ENCODE measurements at places on chromosomes 5 and 9.

- DNase-seq = peak; percentile 82
- peak overlapping the region; percentile 43 for H3K4me3 ChIP-seq
- no peaks in the 10 kb centered on the region for H3K36me3 ChIP-seq
- H3K4me1 ChIP-seq = peaks cover 66% of the 10 kb centered on the region
These were observed 6.9 kb downstream of the FGD3 start for GRCh38 chr9:92954049-92954861.

DNA sequence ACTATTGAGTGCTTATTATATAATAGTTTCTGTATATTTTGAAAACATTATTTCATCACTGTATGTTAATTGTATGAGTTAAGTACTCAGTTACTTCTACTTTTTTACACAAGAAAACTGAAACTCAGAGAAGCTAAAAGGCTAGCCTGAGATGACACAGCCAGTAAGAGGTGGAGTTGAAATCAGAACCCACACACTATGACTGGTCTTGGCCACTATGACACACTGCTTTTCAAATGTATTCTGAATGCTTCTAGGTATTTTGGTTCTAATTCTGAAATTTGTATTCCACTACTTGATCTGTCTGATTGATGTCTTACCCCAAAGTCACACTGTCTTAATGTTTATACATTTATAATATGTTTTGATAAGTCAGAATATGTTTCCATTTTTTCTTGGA lies 181.8 kb downstream of the ZDHHC21 start:
- no peaks in the 10 kb centered on the region for H3K4me1 ChIP-seq
- H3K4me3 ChIP-seq = no peak overlapping the region

DNA sequence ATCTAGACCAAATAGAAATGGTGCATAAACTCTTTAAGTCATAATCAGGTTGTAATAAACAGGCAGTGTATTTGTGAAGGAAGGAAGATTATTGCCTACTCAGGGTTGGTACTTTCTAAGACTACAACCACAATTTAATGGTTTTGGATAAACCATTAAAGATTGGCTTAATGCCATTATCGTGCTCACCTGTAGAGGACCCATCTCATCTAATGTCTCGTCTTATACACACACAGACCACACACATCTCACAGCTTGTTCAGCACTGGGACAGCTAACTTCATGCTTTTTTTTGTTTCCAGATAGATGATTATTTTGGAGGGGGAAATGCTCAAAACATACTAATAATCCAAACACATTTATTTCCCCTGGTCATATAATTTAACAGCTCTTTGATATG lies 175.7 kb upstream of the SLC12A2 start:
- no peak for DNase-seq
- H3K4me1 ChIP-seq = no peaks in the 10 kb centered on the region
- H3K27ac ChIP-seq = no peak overlapping the region
- no peaks in the 10 kb centered on the region for H3K27me3 ChIP-seq

GRCh38 chr5:103216697-103217096 lies 41.9 kb upstream of the MACIR start:
- H3K4me3 ChIP-seq = no peak overlapping the region
- H3K27me3 ChIP-seq = no peaks in the 10 kb centered on the region
- DNase-seq = no peak
- H3K4me1 ChIP-seq = no peaks in the 10 kb centered on the region
- H3K27ac ChIP-seq = no peak overlapping the region

- DNase-seq = no peak
- H3K4me3 ChIP-seq = no peak overlapping the region
- no peaks in the 10 kb centered on the region for H3K4me1 ChIP-seq
- H3K36me3 ChIP-seq = peaks cover 12% of the 10 kb centered on the region
- H3K27ac ChIP-seq = no peak overlapping the region
These were observed 1.1 kb downstream of the F2RL2 start for GRCh38 chr5:76622076-76622475.

GRCh38 chr5:15248731-15249130 lies 251.2 kb upstream of the FBXL7 start:
- no peaks in the 10 kb centered on the region for H3K4me1 ChIP-seq
- H3K27me3 ChIP-seq = no peaks in the 10 kb centered on the region
- H3K27ac ChIP-seq = no peak overlapping the region
- no peak overlapping the region for H3K4me3 ChIP-seq
- H3K36me3 ChIP-seq = no peaks in the 10 kb centered on the region
- no peak for DNase-seq

- H3K4me3 ChIP-seq = no peak overlapping the region
- H3K27ac ChIP-seq = no peak overlapping the region
- no peaks in the 10 kb centered on the region for H3K4me1 ChIP-seq
- no peak for DNase-seq
- no peaks in the 10 kb centered on the region for H3K27me3 ChIP-seq
These were observed 44.2 kb downstream of the FGF1 start for GRCh38 chr5:142641711-142642110.

DNA sequence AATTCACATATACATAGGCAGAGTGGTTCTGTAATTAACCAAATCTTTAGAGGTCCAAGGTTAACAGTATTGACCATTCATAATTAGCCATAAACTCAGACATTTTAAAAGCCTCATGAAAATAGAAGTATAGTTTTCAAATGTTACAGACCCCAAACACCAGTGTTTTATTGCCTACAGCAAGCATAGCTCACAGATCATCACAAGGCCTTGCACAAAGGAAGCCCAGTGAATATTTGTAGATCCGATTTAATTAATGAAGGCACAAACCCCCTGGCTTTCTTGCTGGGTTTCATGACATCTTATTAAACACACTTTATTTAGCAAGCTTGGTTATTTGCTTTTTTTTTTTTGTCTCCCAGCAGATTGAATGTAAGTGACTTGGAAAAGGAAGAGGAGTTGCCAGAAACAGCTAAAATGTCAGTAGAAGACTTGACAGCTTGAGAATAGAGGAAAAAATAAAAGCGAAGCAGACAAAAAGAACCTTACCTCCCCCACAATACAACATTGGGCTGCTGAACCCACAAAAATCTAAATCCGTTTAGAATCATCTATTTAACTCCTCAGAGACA lies 283.9 kb upstream of the TNC start:
- H3K27ac ChIP-seq = no peak overlapping the region
- no peak overlapping the region for H3K4me3 ChIP-seq
- H3K27me3 ChIP-seq = no peaks in the 10 kb centered on the region
- H3K4me1 ChIP-seq = no peaks in the 10 kb centered on the region

DNA sequence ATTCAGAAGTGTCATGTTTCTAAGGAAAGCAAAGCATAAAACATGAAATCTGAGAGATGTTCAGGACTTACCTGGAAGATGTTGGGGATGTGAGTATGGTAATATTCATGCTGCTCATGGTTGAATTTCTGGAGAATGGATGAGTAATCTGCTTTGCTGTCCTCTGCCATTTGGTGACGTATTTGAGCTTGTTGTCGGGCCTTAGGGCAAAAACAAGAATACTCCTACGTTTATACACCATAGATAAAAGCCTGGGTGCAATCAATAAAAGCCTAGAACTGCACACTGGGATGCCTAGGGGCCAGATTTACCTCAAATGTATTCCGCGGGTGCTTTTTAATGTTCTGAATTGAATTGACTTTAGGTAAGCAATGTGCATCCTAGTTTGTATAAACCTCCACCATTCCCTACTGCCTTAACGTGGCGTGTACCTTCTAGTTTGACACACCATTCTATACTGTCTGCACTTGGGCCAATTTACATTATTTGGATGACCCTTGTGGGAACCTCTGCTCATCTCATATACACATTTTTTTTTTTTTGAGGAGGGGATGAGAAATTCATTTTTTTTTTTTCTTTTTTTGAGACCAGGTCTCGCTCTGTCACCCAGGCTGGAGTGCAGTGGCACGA lies 94.4 kb downstream of the USP20 start:
- H3K4me1 ChIP-seq = peaks cover 23% of the 10 kb centered on the region
- H3K4me3 ChIP-seq = no peak overlapping the region
- H3K27me3 ChIP-seq = no peaks in the 10 kb centered on the region
- H3K36me3 ChIP-seq = peaks cover 24% of the 10 kb centered on the region
- H3K27ac ChIP-seq = no peak overlapping the region

GRCh38 chr9:132365986-132366385 lies 11.2 kb upstream of the SETX start:
- DNase-seq = no peak
- H3K27me3 ChIP-seq = no peaks in the 10 kb centered on the region
- no peaks in the 10 kb centered on the region for H3K36me3 ChIP-seq
- H3K4me1 ChIP-seq = no peaks in the 10 kb centered on the region

DNA sequence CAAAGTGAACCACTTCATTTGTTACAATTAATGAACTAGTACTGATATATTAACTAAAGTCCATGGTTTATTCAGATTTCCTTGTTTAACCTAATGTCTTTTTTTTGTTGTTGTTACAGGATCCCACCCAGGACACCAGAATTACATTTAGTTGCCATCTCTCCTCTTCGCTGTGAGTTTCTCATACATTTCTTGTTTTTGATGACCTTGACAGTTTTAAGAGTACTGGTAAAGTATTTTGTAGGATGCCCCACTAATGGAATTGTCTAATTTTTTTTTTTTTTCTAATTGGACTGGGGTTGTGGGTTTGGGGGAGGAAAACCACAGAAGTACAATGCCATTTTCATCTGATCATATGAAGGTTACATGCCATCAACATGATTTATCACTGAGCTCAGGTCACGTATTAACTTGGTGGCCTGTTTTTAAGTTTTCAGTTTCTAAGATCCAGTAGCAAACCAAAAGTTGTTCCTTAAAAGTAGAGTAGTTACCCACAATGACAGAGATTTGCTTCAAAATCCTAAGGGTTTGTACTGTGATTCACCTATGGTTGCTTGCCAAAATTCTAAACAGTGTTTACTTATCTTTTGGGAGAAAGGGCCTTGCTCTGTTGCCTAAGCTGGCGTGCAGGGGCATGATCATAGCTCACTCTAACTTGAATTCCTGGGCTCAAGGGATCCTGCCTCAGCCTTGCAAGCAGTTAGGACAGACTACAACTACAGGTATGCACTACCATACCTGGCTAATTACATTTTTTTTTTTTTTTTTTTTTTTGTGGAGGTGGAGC lies 4.5 kb upstream of the OTULIN start:
- no peaks in the 10 kb centered on the region for H3K36me3 ChIP-seq
- no peak overlapping the region for H3K27ac ChIP-seq
- peaks cover 12% of the 10 kb centered on the region for H3K4me1 ChIP-seq
- no peak for DNase-seq
- no peak overlapping the region for H3K4me3 ChIP-seq

GRCh38 chr9:127761491-127761956 lies 16.9 kb downstream of the SH2D3C start:
- H3K4me3 ChIP-seq = no peak overlapping the region
- H3K27ac ChIP-seq = peak overlapping the region; percentile 32
- H3K4me1 ChIP-seq = peaks cover 13% of the 10 kb centered on the region
- H3K36me3 ChIP-seq = peaks cover 40% of the 10 kb centered on the region
- DNase-seq = no peak
- H3K27me3 ChIP-seq = no peaks in the 10 kb centered on the region

DNA sequence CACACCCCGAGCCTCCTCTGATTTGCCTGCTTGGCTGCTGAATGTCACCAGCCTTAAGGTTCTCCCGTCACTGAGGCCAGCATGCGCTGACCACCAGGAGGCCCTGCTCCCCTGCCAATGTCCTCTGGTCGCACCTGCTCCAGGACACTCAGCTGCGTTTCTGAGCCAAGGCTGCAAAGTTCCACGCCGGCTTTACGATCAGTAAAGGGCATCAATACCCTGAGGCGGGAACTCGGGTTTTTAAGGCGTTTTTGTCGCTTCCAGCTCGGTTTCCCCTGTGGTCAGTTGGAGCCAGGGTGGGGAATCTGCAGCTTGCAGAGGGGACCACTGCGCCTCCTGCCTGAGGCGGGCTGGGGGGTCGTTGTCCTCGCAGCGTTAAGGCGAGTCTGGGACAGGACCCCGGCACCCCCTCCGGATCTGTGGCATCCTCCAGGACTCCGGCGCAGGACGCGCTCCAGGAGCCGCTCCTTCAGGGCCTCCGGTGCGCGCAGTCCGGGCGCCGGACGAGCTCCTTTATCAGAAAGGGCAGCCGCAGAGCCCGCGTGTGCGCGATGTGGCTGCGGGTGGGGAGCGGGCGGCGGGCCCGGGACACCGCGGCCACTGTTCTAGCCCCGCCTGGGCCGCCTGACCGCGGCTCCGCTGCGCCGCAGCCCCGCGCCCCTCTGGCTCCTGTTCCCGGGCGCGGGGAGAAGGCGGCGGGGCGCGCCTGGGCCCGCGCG lies 24.1 kb upstream of the FLT4 start:
- no peaks in the 10 kb centered on the region for H3K4me1 ChIP-seq
- peaks cover 7% of the 10 kb centered on the region for H3K27me3 ChIP-seq
- no peak for DNase-seq
- H3K4me3 ChIP-seq = peak overlapping the region; percentile 8

- H3K4me1 ChIP-seq = no peaks in the 10 kb centered on the region
- no peak for DNase-seq
- H3K4me3 ChIP-seq = no peak overlapping the region
- peaks cover 3% of the 10 kb centered on the region for H3K27me3 ChIP-seq
- H3K36me3 ChIP-seq = no peaks in the 10 kb centered on the region
These were observed 60.4 kb downstream of the TNC start for GRCh38 chr9:115057559-115057958.

Data from effector memory CD4-positive, alpha-beta T cell (primary cell).